ENCODE measurements at places on chromosomes 5 and 9. TPM values are rescaled to one million over a fixed set of nuclear protein-coding genes. Genes with fewer than 3 reads are reported as not detected.

- no peak for DNase-seq
These were observed 21.7 kb downstream of the SLC9A3 start for GRCh38 chr5:502325-503079.

Gene BRINP1
- total RNA-seq, result not detected

DNA sequence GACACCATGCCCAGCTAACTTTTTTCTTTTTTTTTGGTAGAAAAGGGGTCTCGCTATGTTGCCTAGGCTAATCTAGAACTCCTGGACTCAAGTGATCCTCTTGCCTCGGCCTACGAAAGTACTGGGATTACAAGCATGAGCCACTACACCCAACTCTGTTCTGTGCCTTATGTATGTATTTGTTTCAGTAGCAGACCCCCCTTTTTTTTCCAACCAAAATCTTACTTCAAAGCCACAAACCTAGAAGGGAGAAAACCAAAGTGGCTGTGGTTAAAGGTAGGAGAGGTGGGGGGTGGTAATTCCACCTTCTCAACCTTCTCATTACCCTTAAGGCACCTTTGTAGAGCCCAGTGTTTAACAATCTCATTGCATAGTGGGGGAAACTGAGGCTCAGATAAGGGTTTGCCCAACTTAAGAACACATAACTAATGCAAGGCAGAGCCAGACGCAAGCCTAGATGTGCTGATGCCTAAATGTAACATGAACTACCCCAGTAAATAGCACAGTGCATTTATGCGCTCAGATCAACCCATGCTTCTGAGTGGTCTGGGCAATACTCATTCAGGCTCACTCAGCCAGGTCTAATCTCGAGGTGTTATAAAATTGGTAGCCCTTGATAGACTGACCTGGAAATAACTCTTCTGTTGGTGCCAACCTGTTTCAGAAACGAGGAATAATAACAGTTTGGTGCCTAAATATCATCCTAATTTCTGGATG is 33.0 kb downstream of the ITK start:
- DNase-seq, result no peak

Gene RAB3C
- 0.05 TPM for total RNA-seq

DNA sequence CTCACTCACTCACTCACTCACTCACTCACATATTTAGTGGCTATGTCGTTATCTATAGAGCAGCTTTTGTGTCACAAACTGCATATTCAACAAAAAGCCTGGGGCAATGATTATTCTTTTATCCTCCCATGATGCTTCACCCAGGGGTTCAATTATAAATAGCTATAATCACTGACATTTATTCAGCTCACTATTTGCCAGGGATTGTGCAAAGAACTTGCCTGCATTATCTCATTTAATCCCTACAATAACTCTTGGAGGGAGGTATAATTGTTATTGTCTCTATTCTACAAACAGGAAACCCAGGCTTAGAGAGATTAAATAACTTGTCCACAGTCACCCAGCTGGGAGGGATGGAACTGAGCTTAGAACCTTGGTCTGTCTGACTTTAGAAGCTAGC is 298.0 kb upstream of the MSX2 start:
- DNase-seq, result no peak

- DNase-seq, result no peak
These were observed 83.0 kb downstream of the NTNG2 start for GRCh38 chr9:132244582-132245455.

DNA sequence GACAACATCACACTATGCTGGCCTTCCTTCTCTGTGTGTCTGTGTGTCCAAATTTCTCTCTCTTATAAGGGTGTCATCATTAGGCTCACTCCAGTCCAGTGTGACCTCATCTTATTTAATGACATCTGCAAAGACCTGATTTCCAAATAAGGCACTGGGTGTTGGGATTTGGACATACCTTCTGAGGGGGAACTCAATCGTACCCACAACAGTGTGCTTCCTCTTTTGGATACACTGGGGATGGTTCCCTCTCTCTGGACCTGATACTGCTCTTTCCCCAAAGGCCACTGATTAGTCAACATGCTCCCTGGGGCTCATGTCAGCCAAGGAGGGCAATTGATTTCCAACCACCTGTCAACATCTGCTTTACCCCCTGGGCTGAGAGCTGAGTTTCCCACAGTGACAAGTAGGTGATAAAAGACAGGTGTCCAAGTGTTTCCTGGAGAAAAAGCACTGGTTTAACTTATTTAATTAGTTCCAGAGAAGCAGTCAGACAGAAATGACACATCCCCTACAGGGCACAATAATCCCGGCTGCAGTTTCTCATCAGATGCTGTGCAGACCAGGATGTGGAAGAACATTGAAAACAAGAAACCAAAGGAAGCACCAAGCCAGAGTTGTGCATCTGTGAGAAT is 17.8 kb upstream of the CEP72 start:
- DNase-seq, result no peak

Gene CBY3
- total RNA-seq, result 1.3 TPM
